ENCODE measurements at places on chromosomes 6 and 20.

DNA sequence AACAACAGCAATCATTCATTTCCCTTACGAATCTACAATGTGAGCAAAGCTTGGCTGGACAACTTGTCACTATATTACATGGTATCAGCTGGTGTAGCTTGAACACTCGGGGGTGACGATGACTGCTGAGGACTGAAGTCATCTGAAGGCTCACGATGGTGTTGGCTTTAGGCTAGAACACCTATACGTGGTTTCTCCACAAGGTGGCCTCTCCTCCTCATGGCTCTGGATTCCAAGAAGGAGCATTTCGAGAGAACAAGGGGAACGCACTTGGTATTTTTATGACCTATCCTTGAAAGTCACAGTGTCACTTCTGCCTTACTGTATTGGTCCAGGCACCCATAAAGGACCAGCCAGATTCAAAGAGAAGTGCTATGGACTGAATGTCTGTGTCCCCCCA is 37.5 kb upstream of the ADGRF1 start:
- DNase-seq, result no peak

- no peak for DNase-seq
Observed at GRCh38 chr20:48267860-48268633, 482.8 kb upstream of the SULF2 start.

- DNase-seq, result no peak
Observed at GRCh38 chr20:41076776-41077175, 48.2 kb downstream of the TOP1 start.

DNA sequence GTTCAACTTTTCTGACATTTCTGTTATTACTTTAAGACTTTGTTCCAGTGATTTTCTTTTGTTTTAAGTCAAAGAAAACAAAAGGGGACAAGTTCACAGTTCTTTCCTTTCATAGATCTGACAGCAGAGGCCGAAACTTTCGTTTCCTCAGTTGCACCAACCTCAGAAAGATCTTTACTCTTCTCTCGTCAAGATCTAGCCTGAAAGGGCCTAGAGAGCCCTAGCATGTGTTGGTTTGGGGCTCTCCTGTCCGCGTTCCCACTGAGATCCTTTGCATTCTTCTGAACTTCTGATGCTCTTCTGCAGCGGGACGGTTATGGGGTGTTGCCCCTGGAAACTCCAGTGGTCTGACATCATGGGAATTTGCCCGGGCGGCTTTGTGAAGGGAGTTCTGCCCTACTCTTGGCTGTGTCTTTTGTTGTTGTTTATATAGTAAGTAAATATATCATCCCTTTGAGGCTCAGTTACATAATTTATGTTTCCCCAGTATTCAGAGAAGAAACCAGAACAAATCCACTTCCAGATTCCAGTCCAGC is 129.1 kb downstream of the SASH1 start:
- DNase-seq, result no peak

Data from A549 (cell line).